Effector CD8-positive, alpha-beta T cell (primary cell): ENCODE measurements at places on chromosomes 6 and 20.

- no peak for DNase-seq
Observed at GRCh38 chr20:42218621-42219374, 600.6 kb upstream of the CHD6 start.

DNA sequence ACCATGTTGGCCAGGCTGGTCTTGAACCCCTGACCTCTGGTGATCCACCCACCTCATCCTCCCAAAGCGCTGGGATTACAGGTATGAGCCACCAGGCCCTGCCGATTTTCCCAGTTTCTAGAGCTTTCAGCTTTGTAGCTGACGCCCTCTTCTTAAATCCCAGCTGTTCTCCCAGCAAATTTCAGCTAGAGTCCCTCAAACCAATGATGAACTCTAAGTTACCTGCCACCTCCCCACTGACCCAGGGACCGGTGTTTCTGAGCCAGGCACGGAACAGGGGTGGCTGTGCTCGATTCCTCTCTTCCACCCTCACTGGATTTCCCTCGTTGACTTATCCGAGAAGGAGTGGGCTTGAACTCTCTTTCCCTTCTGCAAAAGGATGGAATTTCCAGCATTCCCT, 39.1 kb downstream of the SUN5 start:
- DNase-seq: no peak

DNA sequence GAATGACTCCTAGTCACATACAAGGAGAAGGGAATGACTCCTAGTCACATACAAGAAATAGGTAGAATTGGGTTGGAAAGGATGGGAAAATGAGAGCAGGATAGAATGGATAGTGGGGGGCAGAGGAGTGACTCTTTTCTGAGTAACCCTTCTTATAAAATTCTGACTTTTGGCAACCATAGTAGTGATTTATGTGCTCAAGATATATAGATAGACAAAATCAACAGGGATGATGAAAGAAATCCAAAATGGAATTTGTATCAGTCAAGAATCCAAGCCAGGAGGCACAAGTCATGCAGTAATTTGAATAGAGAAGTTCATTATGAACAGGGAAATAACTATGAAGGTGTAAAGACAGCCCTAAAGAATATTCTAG, 41.7 kb downstream of the ADAT2 start:
- DNase-seq: no peak

- no peak for DNase-seq
Observed at GRCh38 chr6:12958052-12958706, 241.6 kb downstream of the PHACTR1 start.

DNA sequence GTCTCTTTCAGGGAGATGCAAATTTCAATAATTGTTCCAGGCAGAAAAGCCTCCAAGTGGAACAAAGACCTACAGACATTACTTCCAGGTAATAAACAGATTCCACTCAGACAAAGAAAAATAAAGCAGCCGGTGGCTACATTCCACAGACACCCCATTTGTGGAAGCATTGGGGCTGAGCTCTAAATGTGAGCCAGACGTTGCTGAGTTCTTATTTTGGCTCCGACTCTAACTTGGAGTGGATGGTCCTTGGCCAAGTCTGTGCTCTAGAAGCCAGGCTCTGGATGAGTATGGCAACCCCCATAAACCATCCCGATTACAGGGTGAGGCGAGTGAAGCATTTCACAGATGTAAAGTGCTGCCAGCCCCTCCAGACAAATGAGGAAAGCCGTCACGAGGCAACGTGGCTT, 6.6 kb downstream of the TRAM2 start:
- DNase-seq: no peak

- DNase-seq: no peak
Observed at GRCh38 chr6:13472976-13473767, 14.2 kb downstream of the GFOD1 start.

DNA sequence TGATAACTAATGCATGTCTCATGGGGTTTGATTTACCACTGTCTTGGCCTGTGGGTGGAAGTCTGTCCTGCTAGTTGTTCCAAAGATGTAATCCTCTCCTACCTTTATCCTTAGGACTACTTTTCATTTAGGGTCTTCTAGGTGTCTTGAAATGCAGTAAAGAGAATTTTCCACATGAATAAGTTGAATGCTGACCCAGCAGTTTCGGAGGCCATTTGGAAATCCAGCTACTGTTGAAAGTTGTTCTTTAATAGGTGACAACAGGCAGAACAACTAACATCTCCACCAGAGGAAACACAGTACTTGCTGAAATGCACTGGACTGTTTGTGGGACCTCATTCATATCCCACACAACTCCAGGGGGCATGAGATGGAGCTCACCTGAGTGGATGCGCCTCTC, 478.1 kb downstream of the BTBD3 start:
- no peak for DNase-seq

- no peak for DNase-seq
Observed at GRCh38 chr20:54980103-54980960, 504.9 kb downstream of the DOK5 start.

GRCh38 chr6:105537981-105538578, 135.2 kb upstream of the PREP start:
- DNase-seq: no peak

DNA sequence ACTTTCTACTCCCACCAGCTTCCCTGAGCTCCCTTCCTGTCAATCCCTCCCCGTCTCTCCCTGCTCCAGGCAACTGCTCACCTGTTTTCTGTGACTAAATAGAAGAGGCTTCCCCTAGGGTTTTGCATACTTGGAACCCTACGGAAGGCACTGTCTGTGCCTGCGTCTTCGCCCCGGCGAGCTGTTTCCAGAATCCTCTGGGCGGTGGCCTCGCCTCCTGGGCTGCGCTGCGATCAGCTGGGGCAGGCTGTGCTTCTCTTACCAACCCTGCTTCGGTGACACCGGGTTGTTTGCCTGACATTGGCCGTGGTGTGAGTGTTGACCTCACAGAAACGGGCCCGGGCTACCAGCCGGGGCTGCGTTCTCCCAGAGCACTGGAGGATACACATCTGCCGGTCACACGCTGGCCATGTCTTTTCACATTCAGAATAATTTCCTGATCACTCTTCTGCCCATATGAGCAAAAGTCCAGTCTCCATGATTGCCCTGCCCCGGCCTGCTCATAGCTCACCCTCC, 29.4 kb upstream of the CCR6 start:
- no peak for DNase-seq

DNA sequence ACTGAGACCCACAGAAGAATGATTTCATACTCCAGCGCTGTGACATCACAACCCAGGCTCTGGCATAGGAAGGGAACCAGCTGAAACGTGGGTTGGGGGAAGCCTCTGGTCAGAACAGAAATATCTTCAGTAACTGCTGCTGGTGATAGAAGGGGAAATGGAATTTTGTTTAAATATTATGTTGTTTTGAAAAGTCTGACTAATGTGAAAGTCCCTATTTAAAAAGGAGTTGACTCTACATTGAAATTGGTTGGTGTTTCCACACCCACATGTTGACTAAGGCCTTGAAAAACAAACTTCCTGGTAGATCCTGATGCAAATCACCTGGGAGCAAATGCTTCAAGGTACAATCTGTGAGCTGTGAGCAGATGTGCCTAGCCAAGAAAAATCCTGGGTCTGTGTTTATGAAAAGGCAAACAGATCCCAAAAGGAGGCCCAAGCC, 24.5 kb upstream of the TCP11 start:
- DNase-seq: no peak

DNA sequence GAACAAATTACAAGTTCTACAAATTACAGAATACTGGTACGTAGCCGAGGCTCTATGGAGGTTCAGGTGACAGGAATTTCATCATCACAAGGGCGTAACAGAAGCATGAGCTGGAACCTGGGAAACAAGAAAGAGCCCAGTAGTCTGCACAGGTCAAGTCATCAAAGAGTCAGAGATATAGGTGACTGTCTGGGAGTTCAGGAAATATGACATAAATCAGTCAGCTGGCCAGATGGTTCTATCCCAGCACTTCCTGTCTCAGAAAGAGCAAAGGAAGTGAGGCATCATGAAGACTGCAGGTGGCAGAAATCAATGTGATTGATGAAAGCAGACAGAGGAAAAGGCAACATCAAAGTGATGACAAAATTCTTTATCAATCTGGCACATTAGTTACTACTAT, 23.3 kb downstream of the MYCT1 start:
- DNase-seq: no peak

GRCh38 chr6:26032340-26033084, 54.7 kb upstream of the HFE start:
- no peak for DNase-seq

DNA sequence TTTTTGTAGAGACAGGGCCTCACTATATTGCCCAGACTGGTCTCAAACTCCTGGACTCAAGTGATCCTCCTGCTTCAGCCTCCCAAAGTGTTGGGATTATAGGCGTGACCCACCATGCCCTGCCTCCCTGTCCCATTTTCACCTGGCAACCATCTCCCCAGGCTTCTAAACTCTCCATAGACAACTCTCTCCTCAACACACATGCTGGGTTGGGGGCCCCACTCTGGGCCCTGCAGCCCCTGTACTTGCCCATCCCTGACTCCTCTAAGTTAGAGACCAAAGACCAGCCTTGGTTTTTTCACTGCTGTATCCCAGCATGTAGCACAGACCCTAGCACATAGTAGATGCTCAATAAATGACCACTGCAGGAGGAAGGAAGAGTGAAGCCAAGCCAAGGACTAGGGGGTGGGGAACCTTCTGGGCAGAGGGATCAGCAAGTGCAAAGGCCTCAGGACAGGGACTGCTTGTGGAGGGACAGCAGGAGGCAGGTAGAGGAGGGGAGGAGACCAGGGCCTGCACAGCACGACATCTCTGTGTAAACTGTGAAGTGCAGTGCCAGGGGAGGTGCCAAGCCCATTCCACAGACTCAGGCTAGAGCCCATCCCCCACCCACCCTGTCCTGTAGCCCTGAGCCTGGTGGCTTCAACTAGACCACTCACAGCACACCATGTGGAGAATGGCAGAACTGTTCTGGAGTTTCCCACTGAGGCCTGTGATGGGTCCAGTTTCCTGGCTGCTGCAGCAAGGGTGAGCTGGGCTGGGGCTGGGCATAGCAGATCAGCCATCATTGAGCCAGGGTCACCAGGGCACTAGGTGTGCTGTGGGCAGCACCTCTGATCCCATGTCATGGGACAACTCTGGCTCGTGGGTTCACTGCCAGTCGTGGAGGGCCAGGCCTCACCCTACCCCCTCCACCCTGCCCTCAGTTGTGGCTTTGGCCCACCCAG, 3.4 kb upstream of the SRC start:
- no peak for DNase-seq

GRCh38 chr6:166624275-166624674, 2.8 kb downstream of the RPS6KA2 start:
- no peak for DNase-seq

DNA sequence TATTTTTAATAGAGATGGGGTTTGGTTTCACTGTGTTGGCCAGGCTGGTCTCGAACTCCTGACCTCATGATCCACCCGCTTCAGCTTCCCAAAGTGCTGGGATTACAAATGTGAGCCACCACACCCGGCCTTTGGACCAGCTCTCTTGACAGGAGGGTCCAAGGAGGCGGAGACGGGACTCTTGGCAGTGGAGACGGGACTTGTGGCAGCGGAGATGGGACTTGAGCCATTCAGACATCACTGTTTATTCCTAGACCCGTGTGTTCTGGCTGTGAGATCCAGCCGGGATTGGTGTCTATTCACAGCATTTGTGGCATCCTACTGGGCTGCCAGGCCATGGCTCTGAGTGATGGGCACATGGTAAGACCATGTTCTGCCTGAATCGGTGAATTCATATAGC, 25.6 kb downstream of the PRPF6 start:
- DNase-seq: no peak

- no peak for DNase-seq
Observed at GRCh38 chr6:31464252-31465184, 33.4 kb upstream of the MICB start.

GRCh38 chr6:106486236-106486635, 125.7 kb downstream of the CRYBG1 start:
- DNase-seq: no peak

GRCh38 chr20:1832634-1833033, 62.6 kb upstream of the SIRPA start:
- DNase-seq: no peak

DNA sequence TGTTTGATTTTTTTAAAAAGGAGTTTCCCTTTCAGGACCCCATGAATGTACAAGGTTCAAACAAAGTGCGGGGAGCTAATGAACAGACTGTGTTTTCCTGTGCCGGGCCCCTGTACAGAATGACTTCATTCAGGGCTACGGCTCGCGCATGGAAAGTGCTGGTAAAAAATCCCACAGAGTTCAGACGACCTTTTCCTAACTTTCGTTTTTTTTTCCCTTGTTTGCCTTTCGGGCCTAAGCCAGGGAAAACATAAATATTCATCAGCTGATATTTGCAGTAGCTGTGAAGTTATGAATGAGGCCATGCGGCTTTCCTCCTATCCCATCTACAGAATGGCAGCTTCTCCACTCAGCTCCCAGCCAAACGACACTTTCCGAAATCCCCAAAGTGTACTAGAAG, 74.0 kb downstream of the HAO1 start:
- no peak for DNase-seq

DNA sequence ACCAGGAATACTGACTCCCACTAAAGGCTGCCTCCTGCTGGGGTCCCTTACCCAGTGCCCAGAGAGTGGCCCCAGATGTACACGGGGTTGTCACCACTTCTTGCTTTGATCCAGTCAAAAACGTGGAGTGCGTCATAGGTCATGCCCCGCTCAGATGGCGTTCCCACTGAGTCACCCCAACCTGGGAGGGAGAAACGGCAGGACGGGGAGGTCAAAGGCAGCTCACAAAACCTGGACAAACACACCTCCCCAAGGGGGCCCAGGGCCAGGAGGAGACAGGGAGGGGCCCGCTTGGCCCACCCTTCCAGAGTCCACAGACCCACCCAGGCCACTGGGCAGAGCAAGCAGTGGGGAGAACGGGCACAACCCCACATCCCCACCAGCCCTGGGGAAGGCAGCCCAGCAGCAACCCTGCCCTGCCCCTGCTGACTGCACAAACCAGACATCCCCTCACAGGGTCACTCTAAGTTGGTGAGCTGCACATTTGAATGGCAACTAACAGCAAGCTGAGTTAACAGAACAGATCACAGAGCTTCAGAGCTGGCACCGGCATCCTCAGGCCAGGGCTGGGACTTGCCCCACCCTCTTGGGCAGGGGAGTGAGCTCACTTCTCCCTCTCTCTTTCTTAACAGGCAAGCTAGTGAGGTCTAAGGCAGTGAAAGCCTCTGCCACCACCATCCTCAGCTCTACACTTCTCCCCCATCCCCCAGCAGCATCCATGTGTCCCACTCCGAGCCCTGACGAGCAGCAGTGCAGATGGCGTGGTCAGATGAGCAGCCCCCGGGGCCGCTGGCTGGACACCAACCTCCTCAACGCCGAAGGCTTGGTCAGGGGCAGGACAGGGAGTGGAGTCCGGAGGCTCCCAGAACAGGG, 61.7 kb downstream of the PYGB start:
- DNase-seq: no peak

DNA sequence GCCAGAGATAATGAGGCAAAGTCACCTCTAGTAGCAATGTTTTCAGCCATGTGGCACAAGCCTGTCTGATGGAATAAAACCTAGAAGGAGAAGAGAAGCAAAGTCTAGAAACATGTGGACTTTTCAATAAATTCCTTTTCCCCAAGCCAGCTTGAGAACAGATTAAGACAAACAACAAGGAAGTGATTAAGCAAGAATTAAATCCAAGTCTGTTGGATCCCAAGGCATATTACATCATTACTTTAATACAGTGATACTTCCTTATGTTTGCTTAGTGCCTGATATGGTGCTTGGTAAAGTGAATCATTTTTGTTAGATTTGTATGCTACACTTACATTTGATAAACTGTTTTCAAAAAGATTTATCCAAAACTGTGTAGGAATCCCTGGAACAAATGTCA, 260.3 kb upstream of the FAM83B start:
- DNase-seq: no peak
